ENCODE measurements at places on chromosomes 7 and 10. TPM values are rescaled to one million over a fixed set of nuclear protein-coding genes. Genes with fewer than 3 reads are reported as not detected.

DNA sequence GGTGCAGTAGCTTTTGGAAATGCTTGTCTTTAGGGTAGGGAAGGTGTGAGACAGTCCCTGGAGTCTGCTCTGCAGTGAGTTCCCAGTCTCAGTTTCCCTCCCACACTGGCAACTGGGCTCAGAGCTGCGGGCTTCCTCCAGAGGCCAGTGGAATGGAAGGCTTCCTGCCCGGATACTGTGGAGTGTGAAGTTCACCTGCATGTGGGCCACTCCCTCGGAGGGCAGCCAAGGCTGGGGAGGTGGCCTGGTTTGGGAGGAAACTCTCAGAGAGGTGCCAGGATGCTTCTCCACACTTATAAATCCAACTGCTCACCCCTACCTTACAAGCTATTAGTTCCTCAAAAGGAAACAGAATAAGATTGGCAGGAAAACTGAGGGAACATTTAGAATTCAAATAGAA is 18.1 kb upstream of the UBE2H start:
- DNase-seq, result no peak

DNA sequence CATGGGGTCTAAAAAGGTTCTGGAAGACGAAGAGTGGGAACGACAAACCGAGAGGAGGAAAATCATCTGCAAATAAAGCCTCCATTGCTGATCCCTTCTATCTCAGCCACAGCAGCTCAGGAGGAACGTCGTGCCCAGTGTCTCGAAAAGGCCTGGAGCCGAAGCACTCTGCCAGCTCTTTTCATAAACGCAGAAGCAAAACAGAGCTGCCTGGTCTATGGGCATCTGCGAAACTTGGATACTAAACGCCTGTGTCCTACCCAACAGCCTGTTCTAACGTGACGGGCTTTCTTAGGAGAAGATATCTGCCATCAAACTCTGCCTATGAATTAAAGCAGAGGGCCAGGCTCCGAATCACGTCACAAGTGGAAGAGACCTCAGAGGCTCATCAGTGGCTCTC is 68.7 kb downstream of the GNA12 start:
- DNase-seq, result no peak

DNA sequence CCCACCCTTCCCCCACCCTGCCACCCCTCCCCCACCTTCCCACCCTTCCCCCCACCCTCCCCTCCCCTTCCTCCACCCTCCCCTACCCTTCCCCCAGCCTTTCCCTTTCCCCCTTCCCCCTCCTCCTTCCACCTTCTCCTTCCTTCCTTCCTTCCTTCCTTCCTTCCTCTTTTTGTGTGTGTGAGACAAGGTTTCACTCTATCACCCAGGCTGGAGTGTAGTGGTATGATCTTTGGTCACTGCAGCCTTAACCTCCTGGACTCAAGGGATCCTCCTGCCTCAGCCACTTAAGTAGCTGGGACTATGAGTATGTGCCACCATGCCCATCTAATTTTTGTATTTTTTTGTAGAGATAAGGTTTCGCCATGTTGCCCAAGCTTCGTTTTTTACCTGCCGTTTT is 35.2 kb downstream of the CYP17A1 start:
- DNase-seq, result no peak

- no peak for DNase-seq
These were observed 393.0 kb downstream of the NRG3 start for GRCh38 chr10:82267960-82268359.

DNA sequence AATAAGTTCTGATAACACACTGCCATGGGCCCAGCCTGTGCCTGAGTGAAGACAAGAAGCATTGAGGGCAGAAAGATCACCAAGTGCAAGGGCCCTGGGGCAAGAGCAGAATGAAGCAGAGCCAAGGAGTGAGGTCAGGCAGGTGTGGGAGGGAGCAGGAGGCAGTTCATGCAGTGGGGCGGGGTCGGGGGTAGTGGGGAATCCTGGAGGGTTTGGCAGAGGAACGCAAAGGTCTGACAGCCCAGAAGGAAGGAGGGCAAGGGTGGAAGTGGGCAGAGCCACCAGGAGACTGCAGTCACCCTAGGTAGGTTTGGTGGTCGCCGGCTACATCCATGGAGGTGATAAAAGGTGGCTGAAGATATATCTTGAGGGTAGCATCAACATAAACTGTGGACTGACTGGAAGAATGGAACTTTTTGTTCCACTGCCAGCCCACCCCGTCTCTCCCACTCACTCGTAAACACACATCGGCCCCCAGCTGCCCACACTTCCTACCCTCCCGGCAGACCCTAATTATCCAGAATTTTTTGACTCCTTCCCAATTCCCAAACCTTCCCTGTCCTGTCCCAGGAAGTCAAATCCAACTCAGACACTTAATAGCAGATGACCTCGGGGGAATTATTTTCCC is 172.4 kb downstream of the ARHGAP12 start:
- no peak for DNase-seq

DNA sequence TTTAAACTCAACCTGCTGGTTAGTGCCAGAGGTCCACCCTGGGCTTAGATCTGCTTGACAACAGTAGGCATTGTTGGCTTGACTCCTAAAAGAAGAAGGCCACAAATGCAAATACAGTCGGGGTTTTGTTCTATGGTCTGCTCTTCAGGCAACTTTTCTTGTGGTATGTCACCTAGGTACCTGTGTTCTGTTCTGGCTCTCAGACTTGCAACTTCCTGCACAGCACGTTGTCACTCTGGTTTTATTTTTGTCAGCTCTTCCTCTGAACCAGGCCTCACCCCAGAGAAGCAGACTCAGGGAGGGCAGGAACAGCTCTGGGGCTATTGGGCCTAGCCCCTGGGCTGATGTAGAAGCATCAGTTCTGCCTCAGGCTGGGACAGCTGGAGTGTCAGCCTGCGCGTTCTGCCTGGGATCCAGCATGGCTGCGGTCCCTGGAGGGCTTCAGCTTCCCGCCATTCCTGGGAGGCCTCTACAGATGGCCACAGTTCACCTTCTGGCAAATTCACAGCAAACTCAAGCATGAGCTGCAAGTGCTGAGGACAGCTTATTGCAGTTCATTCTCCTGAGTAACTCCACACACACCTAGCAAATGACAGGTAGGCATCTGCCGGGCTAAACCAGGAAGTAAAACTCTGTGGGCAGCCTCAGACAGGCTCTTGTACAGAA is 11.0 kb upstream of the PDCD4 start:
- DNase-seq, result no peak

DNA sequence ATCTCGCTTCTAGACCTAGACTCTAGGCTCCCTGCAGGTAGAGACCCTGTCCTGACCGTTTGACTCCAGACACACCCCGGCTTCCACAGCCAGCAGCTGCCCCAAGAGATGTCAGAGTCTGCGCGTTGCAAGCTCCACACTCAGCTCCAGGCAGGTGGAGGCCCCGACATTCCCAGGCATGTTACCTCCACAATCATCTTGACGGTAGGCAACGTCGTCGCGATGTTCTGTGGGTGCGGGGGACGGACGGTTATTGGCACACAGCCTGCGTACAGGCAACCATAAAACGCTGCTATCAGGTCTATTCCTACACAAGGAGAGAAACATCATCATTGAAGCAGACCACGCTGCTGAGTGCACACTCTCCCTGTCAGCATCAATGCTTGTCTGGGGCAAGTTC is 213.2 kb downstream of the ZMYND11 start:
- DNase-seq, result no peak

- DNase-seq, result no peak
These were observed 27.3 kb downstream of the MDFIC start for GRCh38 chr7:114949231-114949630.

DNA sequence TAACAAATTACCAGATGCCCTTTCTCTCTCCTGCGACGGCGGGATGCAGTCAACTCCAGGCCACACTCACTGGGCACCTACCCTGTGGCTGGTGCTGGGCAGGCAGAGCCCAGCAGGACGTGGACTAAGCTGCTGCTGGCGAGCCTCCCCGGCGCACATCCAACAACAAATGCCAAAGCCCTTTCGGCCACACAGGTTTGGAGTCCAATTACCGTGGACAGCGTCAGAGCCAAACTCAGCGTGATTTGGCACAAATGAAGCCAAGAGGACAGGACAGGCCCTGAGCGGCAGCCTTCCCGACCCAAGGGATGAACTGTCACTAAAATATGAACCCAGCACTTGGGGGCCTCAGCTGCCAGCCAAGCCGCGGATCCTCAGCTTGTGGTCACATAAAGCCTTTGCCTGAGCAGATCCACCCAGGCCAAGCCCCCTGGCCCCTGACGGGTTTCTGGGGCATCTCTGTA is 28.4 kb downstream of the DAGLB start:
- no peak for DNase-seq

GRCh38 chr7:107860279-107860961 is 30.6 kb upstream of the DLD start:
- DNase-seq, result peak; percentile 32

GRCh38 chr10:103512166-103512565 is 18.7 kb downstream of the NEURL1 start:
- DNase-seq, result no peak

DNA sequence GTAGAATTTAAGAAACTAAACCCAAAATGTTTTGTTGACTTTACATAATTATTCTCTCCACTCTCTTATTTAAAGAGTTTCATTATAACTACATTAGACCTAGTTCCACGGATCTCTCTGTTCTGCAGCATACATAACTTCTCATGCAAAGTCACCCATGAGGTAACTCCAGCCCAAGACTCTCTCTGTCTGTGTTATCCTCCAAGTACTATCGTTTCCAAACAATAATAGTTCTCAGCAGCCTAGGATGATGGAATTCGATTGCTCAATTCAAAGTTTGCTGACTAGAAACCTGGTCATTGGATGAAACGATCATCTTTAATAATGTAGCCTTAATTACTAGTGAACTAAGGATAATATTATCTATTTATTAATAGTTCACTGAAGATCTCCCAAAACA is 203.1 kb upstream of the PTN start:
- no peak for DNase-seq

- no peak for DNase-seq
These were observed 354.6 kb downstream of the PHF14 start for GRCh38 chr7:11328309-11328708.

DNA sequence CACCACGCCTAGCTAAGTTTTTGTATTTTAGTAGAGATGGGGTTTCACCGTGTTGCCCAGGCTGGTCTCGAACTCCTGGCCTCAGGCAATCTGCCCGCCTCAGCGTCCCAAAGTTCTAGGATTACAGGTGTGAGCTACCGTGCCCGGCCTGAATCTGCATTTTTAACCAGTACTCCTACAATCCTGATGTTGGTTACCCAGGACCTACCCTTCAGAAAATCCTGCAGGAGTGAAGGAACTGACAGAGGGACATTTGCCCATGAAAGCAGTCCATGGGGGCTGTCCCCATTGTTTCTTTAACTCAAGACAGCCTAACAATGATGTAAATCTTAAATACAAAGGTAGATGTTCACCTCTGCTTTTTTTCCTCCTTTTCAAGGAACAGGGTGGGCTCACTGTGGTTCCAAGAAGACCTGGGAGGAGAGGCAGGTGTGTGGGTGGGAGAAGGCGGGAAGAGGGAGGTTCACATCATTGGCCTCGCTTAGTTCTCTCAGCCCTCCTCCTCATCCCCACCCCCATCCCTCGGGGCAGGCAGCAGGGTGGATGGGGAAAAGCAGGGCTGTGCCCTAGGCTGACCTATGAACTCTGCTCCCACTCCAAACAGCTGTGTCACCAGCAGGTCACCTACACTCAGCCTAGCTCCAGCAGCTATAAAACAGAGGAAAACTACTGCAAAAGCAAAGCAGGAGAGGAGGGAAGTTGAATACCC is 13.5 kb downstream of the LRRC20 start:
- peak; percentile 76 for DNase-seq

DNA sequence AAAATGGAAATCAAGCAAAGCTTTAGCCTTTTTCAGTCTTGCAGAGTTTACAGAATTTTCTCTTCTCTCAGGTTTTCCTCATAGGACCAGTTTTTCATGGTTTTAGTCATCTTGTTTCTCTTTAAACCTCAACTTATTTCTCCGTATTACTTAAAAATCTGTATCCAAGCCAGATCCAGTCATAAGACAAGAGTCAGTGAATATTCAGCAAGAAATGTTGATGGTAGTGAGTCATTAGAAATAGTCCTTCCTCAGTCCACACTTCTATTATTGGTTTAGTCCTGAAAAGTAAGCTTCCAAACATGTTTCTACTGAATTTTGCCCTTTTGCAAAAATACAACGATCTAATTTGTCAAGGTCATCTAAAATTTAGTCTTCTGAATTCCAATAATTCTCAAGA is 107.0 kb downstream of the VIM start:
- DNase-seq, result no peak

DNA sequence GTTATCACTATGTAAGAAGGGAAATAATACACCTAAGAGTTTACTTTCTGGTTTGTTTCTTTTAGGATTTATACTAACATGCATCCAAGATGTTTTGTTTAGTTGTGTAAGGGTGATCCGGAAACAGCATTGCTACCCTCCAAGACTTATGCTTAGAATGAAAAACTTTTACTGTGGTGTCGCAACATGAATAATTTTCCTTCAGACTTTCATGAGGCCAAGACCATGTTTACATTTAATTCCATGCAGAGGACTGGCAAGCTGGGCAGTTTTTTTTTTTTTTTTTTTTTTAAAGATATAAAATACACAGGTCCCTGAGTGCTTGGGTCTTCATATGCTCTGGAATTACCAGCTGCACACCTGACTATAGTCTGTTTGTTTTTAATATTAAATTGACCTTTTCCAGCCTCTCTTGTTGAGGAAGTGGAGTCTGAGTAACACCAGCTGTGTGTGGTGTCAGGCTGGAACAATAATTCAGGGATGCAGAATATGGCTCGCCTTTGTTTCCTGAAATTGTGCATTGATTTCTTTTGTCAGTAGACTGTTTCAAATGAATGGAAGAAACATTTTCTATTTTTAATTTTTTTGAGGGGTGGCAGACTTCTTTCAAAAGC is 81.7 kb downstream of the ST7 start:
- no peak for DNase-seq

DNA sequence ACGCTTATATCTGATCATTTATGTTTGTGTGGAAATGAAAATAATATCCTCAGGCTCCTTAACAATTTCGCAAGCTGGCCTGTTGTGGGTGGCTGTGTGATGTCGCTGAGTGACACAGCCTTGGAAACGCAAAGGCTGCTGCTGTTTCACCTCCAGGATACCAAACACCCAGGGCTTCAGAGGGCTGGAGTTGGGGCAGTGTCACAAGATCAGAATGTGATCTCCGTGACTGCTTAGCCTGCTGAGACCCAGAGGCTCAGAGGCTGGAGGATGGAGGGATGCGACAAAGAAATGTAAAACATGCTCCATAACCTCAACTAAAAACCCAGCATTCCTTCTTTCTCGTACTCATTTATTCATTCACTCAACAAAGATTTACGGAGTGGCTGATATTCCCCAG is 37.2 kb upstream of the BMPER start:
- DNase-seq, result no peak

- DNase-seq, result peak; percentile 100
These were observed at the start of gene RTKN2 for GRCh38 chr10:62268399-62269114. RTKN2 (minus strand) TSS chr10:62268844; CDS start chr10:62268610, 234 bp downstream.

- DNase-seq, result peak; percentile 62
These were observed 25.2 kb downstream of the SMNDC1 start for GRCh38 chr10:110279407-110279986.

GRCh38 chr7:90671571-90671970 is 75.5 kb downstream of the CDK14 start:
- DNase-seq, result no peak

CELF2 gene
- 0.27 TPM for total RNA-seq

UPK3B gene
- total RNA-seq, result 9.1 TPM

GHRHR gene
- not detected for total RNA-seq

PPP1R9A gene
- 37.2 TPM for total RNA-seq

GJD4 gene
- not detected for total RNA-seq

Measured in Caco-2 (cell line).